Brain microvascular endothelial cell (primary cell): ENCODE measurements at places on chromosomes 12 and 14.

GRCh38 chr14:71398450-71398849 is 491.2 kb downstream of the PCNX1 start:
- no peak for DNase-seq

- no peak for DNase-seq
Observed at GRCh38 chr12:67558775-67559174, 89.8 kb upstream of the DYRK2 start.

GRCh38 chr12:93137656-93138612 is 208.8 kb upstream of the EEA1 start:
- peak; percentile 73 for DNase-seq

GRCh38 chr14:55313480-55313879 is 42.3 kb downstream of the FBXO34 start:
- DNase-seq: no peak

DNA sequence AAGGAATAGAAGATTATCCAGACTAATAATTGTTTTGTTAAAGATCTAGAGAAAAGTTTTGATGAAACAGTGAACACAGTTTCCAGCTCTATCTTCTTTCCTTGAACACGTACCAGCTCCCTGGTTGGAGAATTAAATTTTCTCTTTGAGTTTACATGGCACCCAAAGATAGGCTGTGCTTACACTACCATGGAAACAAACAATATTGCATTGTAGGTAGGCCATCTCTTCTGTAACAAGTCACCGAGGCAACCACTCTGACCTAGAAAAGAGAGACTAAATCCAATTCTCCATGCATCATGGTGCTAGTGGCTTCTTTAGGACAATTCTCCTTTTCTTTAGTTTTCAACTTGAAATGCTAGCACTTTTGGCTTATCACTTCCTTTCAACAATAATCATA is 9.9 kb downstream of the BMAL2 start:
- DNase-seq: no peak

DNA sequence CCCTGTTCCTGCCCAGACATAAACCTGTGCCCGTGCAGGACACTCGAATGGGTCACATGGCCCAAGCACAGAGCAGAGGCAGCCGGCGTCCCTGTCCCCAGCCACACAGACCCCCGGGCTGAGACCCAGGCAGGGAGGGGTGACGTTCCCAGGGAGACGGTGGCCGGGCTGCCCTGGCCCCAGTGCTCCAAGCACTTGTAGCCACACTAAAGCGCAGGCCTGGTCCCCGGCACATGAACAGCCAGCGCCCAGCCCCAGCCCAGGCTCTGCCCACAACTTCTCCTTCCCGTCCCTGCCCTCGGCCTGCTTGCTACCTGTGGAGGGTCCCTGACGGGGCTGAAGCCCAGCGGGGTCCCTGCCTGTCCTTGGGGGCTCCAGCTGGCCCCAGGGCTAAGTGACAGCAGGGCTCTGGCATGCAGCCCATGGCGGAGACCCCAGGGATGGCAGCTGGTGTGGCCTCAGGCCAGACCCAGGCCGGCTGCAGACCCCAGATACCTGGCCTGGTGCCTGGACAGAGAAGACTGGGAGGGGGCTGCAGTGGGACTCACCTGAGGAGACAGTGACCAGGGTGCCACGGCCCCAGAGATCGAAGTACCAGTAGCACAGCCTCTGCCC is 338.4 kb downstream of the TMEM121 start:
- no peak for DNase-seq

GRCh38 chr12:54340846-54341245 is 15.9 kb downstream of the COPZ1 start:
- no peak for DNase-seq

- DNase-seq: no peak
Observed at GRCh38 chr12:126358806-126359205, 1293.6 kb downstream of the AACS start.

DNA sequence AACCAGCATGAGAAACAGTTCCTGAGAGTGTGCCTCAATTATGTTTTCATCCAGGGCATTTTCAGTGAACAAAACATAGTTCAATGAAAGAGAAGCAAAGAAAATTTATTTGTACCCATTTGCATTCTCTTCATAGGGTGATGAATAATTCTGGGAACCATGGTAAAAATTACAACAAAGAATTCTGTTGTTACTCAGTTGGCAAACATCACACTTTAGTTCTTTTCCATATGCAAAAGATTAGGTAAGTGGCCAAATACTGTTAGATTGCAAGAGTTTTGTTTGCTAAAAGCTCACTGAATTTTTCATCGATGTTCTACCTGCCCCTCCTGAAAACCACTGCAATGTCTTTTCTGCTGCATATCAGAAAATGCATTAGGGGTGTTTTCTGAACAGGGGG is 132.4 kb upstream of the RGS6 start:
- no peak for DNase-seq

- DNase-seq: no peak
Observed at GRCh38 chr14:30520536-30520935, 38.4 kb upstream of the G2E3 start.

GRCh38 chr12:108581311-108582227 is 16.3 kb downstream of the TMEM119 start:
- no peak for DNase-seq

- DNase-seq: no peak
Observed at GRCh38 chr14:68814238-68814538, 21.3 kb upstream of the ZFP36L1 start.
